GM18507 (cell line): ENCODE measurements at places on chromosomes 3 and 15.

GRCh38 chr3:122443090-122443489 lies 27.2 kb upstream of the WDR5B start:
- DNase-seq = no peak

DNA sequence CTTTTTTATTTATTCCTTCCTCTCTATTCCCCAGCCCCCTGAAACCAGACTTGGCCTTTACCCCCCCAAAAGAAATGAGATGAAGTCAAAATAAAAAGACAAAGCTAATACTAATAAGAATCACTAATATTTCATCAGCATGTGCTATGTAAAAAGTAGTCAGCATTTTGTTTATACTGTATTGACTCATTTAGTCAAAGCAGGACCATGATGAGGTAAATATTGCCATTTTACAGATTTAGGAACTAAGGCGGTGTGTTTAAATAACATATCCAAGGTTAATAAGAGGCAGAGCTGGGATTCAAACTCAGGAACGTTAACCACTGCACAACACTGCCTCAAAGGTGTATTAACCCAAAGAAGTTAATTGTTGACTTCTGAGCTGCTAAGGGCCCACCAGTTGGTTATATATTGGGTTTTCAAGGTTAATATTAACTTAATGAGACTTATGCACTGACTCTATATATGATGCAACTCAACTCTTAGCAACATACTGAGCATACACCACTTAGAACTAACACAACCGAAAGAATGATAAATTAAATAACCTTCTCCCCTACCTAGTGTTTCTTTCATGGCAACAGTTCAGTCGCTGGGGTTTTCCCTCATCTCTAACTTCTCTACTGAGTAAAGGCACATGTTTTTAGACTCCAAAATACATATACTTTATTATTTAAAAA lies 34.7 kb downstream of the FOXP1 start:
- DNase-seq = peak; percentile 23

GRCh38 chr15:52730173-52730572 lies 51.0 kb upstream of the ATOSA start:
- no peak for DNase-seq

DNA sequence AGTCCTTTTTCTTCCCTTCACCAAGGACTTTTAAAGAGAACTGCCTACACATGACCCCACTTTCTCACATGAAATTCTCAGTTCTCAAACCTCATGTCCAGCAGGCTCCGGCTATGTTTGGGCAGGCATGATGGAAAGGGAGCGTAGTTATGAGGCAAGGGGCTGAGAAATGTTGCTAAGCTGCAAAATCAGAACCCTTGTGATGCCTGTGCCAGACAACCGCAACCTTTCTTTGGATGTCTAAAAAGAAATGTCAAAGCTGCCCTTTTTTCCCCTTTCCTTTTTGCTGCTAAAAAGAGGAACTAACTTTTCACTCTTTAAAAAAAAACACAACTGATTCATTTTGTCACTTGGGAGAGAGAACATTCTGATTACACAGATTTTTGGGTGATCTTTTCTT lies 19.2 kb downstream of the GNB4 start:
- no peak for DNase-seq

DNA sequence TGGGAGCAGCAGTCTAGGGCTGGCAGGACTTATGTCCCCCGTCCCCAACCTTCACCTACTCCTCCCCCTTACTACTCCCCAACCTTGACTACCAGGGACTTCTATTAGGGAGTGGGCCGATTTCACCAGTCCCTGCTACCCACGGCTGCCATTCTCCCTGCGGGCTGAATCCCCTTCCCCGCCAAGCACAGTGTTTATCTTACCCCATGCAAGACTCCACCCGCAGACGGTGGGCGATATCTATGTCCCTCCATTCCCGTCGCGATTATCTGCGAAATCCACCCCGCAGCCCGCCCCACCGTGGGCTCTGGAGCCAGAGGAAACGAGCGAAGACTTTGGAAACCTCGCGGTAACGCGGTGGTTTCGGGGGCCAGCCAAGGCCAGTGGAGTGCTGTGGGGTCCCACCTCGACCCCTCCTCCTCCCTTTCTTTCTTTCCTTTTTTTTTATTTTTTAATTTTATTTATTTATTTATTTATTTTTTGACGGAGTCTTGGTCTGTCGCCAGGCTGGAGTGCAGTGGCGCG lies 4.7 kb downstream of the ISLR2 start:
- no peak for DNase-seq

DNA sequence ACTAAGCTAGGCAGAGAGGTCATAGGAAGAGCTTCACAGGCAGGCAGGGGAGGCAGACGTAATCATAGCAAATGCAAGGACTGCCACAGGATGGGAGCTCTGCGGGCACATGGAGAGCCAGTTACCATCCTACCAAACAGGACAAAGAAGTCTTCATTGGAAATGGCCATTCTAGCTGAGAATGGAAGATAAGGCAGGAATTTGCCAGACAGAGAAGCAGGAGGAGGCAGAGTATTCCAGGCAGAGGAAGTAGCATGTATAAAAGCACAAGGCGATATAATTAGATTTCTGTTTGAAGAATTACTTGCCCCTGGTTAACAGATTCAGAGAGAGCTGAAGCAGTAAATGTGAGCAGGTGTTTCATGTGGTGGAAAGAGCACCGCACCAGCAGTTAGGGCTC lies 3.5 kb upstream of the SEMA5B start:
- no peak for DNase-seq

DNA sequence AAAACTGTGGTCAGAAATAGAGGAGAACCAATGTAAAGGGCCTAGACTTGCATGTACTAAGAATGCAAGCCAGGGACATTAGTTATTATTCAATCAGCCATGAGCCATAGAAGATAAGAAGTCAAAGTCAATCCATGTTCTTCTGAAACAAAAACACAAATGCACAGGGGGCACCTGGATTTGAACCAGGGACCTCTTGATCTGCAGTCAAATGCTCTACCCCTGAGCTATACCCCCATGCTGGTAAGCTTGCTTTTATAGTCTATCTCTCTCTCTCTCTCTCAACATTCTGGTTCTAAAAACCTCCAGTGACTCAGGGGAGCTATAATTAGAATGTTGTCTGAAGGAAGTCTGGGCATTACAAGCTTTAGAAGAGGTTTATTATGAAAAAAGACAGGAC lies 85.6 kb upstream of the ACP3 start:
- no peak for DNase-seq

DNA sequence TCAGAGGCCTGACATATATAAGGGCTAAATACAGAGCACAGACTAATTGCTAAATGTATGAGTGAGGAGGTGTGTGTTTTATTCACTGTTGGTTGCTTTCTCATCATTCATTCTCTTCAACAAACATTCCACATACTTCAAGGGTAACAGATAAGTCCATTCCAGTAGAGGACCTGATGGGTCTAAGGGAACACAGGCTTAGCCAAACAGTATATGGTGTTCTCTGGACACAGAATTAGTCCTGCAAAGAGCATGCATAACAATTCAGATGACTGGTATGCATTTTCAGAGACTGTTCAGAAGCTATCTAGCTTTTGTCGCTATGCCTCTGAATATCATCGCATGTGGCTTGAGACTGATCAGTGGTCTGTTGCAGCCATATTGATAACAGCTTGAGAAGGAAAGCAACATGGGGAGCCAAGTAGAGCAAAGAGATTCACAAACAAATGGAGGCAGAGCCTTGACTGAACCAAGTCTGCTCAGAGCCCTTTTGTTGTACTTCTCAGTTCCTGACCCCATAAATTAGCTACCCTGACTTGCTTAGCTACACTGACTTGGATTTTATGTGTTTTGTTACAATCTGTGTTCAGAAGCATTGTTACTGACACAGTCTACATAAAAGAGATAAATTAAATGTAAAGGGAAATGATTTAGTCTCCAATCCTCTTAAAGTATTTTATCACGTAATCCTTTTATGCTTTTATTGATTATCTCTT lies 1178.7 kb downstream of the ROBO1 start:
- DNase-seq = no peak

- DNase-seq = no peak
Measured at GRCh38 chr3:167882057-167882667, 146.6 kb downstream of the SERPINI1 start.

- DNase-seq = no peak
Measured at GRCh38 chr3:72487946-72488737, 360.1 kb downstream of the SHQ1 start.
